Heart left ventricle (tissue), 16 donors: ENCODE measurements at places on chromosomes 6 and 20. TPM values are rescaled to one million over a fixed set of nuclear protein-coding genes. Genes with fewer than 3 reads are reported as not detected.

The B3GALT4 gene
- 12.0 TPM for total RNA-seq

DNA sequence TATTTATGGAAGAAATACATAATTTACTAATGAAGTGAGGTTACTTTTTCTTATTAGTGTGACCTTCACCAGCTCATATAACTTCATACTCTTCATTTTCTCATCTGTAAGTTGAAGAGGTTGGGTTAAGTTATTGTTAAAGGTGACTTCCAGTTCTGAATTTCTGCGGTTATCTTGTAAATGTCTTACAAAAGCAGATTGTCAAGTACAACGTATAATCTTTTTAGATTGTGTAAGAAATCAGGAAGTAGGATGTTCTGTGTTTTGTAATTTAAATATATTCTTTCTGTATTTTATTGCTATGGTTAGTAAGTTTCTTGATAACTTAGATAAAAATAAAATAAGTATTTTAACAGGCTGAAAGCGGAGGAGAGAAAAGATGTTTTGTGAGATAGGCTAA, 12.0 kb downstream of the WTAP start:
- no peak for DNase-seq

GRCh38 chr6:5765141-5765760, 241.5 kb downstream of the NRN1 start:
- DNase-seq, result no peak

The FOXP4 gene
- 14.6 TPM for total RNA-seq

- DNase-seq, result peak; percentile 57
Observed at GRCh38 chr6:26156850-26157250, 69.6 kb downstream of the HFE start.

DNA sequence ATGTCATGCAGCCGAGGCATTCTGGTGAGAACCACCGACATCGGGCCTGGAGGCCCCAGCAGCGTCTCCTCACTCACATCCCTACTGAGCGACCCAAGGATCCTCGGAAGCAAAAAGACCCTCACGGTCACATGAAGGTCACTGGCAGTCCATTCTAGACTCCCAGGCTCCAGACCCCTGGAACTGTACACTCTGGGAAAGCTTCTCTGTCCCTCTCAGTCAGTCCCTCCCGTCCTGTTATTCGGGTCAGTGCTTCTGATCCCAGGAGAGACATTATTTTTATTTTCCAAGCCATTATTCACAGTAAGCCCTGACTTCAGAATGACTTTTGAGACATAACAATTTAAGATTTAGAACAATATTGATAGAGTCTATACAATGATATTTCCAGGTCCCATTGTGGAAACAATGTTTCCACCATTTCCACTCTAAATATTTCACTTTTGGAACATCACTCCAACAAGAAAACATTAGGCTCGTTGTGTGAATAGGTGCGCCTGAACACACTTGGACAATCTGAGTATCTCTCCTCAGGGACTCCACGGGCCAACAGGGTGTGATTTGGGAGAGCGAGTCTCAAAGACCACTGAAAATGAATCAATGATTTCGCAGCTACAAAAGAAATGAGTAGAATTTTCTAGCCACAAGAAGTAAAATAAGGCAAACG, 199.7 kb downstream of the SOD2 start:
- DNase-seq, result no peak

- no peak for DNase-seq
Observed at GRCh38 chr6:157821342-157822033, 1.6 kb upstream of the SNX9 start.

The ENPP4 gene
- total RNA-seq, result 20.6 TPM

The FOXQ1 gene
- total RNA-seq, result not detected

- DNase-seq, result no peak
Observed at GRCh38 chr20:20031790-20032189, 14.6 kb downstream of the NAA20 start.

The ZBTB46 gene
- 16.5 TPM for total RNA-seq

GRCh38 chr6:70527071-70527737, 39.5 kb upstream of the SDHAF4 start:
- no peak for DNase-seq

- DNase-seq, result no peak
Observed at GRCh38 chr6:109515781-109516409, 32.9 kb upstream of the ZBTB24 start.

DNA sequence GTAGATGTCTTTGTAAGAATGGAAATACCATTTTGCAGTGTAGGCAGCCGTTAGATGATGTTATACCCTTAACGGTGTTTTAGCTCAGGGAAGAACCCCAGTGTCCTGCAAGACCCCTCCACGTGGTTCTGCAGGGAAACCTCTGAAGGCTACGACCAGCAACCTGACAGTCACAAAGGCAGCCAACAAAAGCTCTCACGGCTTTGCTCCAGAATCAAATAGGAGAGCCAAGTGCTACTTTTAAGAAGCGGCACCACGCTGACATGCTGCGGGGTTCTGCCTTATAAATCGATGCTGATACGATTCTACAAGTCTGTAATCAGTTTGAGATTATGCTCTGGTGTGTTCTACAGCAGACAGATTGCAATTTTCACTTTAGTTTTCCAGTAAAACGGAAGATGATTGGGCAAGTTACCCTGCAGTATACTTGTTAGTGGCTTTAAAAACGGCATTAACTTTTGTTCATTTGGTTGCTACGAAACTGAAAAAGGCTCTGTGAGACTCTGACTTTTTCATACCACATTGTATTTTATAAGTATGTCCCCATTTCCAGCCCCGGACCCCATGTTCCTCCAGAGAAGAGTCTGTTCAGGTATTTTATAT, 312.9 kb downstream of the SAMD5 start:
- no peak for DNase-seq

DNA sequence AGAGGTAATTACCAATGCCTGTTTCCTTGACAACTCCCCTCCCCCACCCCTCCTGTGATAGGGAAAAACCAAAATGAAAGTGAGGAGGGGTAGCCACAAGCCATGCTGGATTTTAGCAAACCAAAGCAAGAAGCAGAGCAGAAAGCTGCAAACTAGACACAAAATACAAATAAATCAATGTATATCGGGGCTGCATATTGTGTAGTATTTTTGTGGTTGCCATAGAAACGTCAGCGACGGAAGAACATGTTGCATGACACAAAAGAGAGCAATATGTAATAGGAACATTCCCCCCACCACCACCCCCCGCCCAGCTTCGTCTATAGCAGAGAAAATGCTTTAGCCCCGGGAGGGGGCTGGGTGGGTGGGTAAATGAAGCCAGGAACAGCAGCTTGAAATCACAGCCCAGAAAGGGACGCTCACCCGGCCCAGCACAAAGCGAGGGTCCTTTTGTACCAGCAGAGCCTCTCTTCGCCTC, 548 bp downstream of the AGPAT4 start:
- no peak for DNase-seq

DNA sequence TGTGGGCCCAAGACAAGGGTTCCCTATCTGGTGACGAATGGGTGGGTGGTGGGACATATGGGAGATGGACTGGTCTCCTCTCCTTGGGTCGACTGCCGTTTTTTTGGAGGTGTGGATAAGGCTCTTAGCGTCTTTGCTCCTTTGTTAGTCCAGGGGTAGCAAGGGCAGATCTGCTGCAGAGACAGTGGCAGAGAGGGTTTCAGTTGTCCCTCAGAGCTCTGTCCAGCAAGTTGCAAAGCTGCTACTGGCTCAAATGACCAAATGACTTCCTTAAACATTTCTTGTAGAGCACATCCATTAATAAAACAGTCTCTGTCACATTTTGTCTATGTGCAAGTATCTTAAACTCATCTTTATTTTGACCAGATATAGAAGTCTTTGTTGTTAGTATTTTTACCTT, 508.0 kb upstream of the ADGRB3 start:
- no peak for DNase-seq

DNA sequence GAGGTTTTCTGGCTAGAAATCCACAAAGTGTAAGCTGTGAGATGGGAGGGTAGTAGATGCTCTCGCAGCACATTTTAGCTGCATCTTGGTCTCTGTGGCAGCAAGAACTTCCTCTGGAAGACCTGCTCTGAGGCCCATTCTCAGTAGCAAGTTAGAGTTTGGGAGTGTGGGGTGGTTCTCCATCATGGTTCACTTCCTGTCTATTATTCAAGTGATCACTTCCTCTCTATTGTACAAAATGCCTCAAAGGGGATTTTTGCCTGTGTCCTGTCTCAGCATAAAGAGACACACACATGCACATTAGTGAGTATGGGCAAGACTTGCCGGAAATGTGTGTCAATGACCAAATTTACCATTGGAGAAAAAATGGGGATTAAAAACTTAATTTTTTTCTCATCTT, 42.5 kb downstream of the LYRM2 start:
- no peak for DNase-seq

DNA sequence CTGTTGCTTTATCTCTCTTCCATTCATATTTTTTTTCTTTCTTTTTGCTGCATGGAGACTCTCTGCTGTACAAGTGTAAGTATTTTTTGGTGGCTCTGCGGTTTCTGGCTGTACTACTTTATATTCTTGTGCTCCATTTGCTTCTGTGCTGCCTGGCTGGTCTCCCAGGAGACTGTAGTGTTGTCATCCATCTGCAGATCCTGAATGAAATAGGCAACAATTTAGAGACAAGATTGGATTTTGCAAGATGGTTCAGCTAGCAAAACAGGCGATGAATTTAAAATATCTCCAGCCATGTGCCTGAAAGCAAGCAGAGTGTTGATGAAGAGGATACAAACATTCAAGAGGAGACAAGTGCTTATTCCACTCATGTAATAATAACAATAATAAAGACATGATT, 75.1 kb upstream of the SCGN start:
- DNase-seq, result no peak

DNA sequence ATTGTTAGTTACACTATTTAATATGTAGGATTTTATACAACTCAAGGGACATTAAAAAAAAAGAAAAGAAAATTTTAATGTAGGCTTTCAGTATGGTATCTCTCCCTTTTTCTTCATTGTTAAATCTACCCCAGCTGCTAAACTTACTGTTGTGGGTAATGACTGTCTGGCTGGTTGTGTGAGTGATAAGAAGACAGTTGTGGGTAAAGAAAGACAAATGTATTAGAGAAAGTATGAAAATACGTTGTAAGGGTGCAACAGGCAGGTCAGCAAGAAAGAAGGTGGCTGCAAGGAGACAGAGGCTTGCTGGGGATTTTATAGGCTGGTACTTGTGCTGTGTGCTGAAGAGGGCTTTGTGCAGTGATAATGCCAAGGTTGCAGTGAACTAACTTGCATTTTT, 91.4 kb upstream of the FOXO3 start:
- no peak for DNase-seq

DNA sequence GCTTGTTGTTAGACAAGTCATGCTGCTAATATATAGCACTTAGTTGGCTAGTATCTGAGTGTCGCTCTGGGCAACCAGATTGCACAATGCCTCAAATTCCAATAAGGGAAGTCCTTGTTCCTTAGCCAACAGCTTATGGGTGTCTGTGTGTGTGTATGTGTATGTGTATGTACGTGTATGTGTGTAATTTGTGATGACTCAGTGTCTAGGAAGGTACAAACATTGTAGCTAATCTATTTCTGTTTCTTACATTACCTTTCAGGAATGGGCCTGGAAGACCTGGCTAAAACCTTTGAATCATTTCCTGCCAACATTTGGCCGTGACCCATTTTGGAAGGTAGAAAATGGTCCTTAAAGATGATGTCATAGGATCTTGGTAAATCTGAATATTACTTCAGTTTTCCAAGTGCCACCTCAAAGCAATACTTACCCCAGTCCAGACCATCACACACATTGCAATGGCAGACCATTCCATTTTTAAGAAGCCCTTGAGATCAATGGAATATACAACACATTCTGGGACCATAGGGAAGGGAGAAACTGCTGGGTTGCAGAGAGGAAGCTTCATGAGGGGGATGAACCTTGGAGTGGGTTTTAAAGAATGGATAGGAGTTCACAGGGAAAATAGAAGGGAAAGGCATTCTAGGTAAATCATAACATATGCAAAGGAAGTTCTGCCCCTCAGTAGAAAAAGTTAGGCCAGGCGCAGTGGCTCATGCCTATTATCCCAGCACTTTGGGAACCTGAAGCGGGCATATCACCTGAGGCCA, 25.1 kb downstream of the NEDD9 start:
- DNase-seq, result peak; percentile 50

The VIP gene
- total RNA-seq, result 0.29 TPM

GRCh38 chr6:50815436-50816114, 3.1 kb upstream of the TFAP2B start:
- DNase-seq, result no peak

The DLL1 gene
- 6.0 TPM for total RNA-seq

GRCh38 chr6:34696189-34696738, 303 bp downstream of the ILRUN start:
- DNase-seq, result no peak

DNA sequence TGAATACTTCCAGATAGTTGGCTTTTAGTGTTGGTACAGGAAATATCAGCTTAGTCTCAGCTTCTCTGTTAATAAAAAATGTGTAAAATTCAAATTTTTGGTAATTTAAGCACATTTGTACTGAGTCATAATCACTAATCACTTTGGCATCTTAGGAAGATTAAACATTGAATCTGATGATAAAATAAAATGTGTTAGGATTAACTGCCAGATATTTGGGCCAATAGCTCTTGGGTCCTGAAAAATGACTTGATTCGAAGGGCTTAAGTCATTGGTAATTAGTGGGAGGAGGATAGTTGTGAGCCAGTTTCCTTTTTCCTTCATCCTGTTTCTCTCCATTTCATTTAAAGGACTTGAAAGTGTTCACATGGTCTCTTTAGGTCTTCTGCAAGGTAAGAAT, 426.1 kb downstream of the RFPL4B start:
- DNase-seq, result no peak

The OR2B6 gene
- not detected for total RNA-seq

The ASIP gene
- total RNA-seq, result 3.4 TPM

- DNase-seq, result no peak
Observed at GRCh38 chr6:15817100-15817499, 154.3 kb upstream of the DTNBP1 start.

The KLC4 gene
- 18.8 TPM for total RNA-seq

DNA sequence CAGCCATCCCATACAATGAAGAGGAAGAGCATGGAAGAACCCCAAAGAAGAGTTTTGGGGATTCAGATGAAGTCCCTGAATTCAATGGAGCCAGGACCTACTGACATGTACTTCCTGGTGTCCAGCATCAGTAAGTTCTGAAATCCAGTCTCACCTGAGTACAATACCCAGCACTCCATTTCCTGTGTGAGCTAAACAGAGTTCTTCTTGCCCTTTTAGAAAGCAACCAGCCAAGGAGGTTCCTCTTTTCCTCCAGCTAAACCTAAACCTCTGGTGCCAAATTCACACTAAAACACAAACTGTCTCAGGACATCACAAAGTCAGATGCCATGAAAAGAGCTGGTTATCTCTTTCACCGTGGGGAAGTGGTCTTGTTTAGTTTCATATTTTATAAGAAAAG, 71.5 kb downstream of the PKHD1 start:
- no peak for DNase-seq

GRCh38 chr6:127118298-127119101, at the start of gene RSPO3:
Gene RSPO3, plus strand, starts transcription at chr6:127118671. Its CDS starts 522 bp downstream, at chr6:127119193.
- no peak for DNase-seq

DNA sequence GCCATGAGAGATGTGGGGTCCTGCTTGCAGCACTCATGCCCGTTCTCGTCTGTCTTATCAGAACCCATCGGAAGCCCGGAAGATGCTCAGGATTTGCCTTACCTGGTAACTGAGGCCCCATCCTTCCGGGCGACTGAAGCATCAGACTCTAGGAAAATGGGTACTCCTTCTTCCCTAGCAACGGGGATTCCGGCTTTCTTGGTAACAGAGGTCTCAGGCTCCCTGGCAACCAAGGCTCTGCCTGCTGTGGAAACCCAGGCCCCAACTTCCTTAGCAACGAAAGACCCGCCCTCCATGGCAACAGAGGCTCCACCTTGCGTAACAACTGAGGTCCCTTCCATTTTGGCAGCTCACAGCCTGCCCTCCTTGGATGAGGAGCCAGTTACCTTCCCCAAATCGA, 8.3 kb downstream of the PI16 start:
- DNase-seq, result peak; percentile 69

The TBC1D22B gene
- total RNA-seq, result 7.3 TPM

The C20orf144 gene
- not detected for total RNA-seq
